ENCODE measurements at places on chromosomes 3 and 15.

DNA sequence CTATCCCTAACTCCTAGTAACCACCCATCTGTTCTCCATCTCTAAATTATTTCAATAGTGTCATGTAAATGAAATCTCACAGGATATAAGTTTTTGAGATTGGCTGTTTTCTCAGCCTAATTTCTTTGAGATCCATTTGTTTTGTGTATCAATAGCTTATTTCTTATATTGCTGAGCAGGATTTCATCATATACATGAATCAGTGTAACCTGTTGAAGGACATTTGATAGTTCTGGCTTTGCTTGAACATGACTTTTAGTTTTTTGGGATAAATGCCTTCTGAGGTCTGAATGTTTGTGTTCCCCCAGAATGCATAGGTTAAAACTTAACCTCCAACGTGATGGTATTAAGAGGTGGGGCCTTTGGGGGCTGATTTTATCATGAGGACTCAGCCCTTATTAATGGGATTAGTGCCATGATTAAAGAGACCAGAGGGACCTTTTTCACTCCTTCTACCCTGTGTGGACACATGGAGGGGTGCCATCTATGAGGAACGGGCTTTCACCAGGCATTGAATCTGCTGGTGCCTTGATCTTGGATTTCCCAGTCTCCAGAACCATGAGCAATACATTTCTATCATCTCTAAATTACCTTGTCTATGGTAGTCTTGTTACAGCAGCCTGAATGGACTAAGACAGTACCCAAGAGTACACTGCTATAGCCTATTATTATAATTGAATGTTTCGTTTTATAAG is 118.3 kb downstream of the FNDC3B start:
- no peak for DNase-seq

- DNase-seq = no peak
These were observed 42.3 kb downstream of the TP63 start for GRCh38 chr3:189673535-189673934.

GRCh38 chr3:161649900-161650484 is 153.4 kb downstream of the OTOL1 start:
- DNase-seq = no peak

DNA sequence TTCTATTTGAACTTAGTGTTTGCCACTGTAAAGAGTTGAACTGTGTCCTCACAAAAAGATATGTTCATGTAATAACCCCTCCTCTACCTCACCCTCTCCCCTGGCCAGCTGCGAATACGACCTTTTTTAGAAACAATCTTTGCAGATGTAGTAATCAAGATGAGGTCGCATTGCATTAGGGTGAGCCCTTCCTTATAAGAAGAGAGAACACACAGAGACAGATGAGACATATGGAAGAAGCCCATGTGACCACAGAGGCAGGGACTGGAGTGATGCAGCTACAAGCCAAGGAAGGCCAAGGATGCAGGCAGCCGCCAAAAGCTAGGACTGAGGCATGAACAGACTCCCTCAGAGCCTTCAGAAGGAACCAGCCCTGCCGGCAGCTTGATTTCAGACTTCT is 27.6 kb downstream of the GPR176 start:
- DNase-seq = no peak

DNA sequence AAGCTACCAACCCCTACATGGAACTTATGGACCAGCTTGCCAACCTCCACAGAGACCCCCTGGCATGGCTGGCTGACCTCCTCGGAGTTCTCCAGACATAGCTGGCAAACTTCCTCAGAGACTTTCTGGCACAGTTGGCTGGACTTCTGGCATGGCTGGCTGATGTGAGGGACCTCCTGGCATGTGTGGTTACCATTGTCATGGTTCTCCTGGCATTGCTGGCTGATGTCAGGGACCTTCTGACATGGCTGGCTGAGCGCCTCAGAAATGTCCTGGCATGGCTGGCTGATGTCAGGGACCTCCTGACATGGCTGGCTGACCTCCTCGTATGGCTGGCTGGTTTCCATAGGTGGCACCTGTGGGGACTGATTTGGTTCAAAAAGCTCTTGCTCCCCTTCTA is 17.5 kb downstream of the MAP1A start:
- DNase-seq = no peak
